Activated CD4-positive, alpha-beta memory T cell treated with anti-CD3 and anti-CD28 coated beads for 36 hours (primary cell): ENCODE measurements at places on chromosomes 5 and 9. TPM values are rescaled to one million over a fixed set of nuclear protein-coding genes. Genes with fewer than 3 reads are reported as not detected.

SLC36A2 gene
- not detected for total RNA-seq

IFT74 gene
- total RNA-seq = 11.2 TPM

PRDM9 gene
- not detected for total RNA-seq

CD72 gene
- 9.4 TPM for total RNA-seq

IRX2 gene
- total RNA-seq = not detected

EPB41L4B gene
- 0.17 TPM for total RNA-seq

DNA sequence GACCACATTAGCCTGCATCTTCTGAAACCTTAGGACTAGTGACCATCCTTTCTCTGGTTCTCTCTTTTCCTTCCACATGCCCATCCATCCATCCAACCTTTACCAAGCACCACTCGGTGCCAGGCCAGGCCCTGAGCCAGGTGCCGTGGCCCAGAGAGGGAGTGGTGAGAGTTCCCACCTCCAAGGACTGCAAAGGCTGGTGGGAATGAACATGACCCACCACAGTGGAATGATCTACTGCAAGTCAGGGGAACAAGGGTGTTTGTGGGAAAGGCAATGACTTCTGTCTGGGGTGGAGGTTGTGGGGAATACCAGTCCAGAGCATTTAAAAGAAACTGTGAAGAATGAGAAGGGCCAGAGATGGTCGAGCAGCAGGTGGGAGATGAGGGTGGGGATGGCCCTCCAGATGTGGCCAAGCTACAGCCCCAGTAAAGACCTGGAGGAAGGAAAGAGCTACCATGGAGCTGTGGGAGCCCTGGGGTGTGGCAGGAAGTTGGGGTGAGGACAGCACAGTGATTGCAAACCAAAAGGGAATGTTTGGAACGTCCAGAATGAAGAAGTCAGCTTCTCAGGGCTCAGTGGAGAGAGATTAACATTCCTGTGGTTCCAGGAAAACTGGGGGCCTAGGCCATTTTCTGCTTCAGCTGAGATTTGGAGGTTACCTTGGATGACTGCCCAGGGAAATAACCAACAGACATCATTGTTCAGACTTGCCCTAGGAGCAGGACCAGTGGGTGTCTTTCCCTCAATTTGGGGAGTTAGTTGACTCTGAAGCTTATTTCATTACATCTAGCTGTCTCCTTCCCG is 30.7 kb upstream of the CORO2A start:
- no peak for DNase-seq
- no peaks in the 10 kb centered on the region for H3K4me1 ChIP-seq
- peaks cover 14% of the 10 kb centered on the region for H3K36me3 ChIP-seq
- no peak overlapping the region for H3K27ac ChIP-seq

DNA sequence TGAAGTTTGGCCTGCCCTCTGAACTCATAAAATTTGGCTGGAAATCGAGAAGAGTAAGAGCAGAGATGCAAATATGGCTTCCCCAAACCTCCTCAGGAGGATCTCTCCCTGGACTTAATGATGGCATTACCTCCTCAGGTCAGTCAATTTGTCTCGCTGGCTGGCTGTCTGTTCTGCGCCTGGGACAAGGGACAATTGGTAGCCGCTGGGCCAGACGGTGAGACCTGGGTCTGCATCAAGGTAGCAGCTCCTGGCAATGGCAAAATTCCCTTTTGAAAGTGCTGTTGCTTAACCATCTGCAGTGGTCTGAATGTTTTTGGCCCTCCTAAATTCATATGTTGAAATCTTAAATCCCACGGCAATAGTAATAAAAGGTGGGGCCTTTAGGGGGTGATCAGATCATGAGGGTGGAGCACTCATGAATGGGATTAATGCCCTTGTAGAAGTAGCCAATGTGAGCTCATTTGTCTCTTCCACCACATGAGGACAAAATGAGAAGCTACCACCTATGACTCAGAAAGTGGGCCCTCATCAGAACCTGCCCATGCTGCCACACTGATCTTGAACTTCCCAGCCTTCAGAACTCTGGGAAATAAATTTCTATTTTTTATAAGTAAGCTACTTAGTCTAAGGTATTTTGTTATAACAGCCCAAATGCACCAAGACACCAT is 439.3 kb upstream of the KLF4 start:
- H3K4me1 ChIP-seq = no peaks in the 10 kb centered on the region
- DNase-seq = no peak
- H3K36me3 ChIP-seq = no peaks in the 10 kb centered on the region
- no peak overlapping the region for H3K27ac ChIP-seq
- no peak overlapping the region for H3K4me3 ChIP-seq
- no peaks in the 10 kb centered on the region for H3K27me3 ChIP-seq

- H3K4me3 ChIP-seq = no peak overlapping the region
- H3K27ac ChIP-seq = no peak overlapping the region
- no peaks in the 10 kb centered on the region for H3K27me3 ChIP-seq
- DNase-seq = no peak
These were observed 183.1 kb downstream of the GAS1 start for GRCh38 chr9:86764221-86764624.

GRCh38 chr5:115686051-115686737 is 60.4 kb upstream of the TMED7 start:
- peaks cover 14% of the 10 kb centered on the region for H3K27me3 ChIP-seq
- no peak for DNase-seq
- H3K27ac ChIP-seq = no peak overlapping the region
- H3K36me3 ChIP-seq = no peaks in the 10 kb centered on the region
- H3K4me1 ChIP-seq = no peaks in the 10 kb centered on the region

GRCh38 chr9:88313364-88314220 is 74.7 kb upstream of the SPIN1 start:
- DNase-seq = peak; percentile 70
- H3K27ac ChIP-seq = peak overlapping the region; percentile 40
- H3K27me3 ChIP-seq = peaks cover 1% of the 10 kb centered on the region

GRCh38 chr5:74978345-74978744 is 74.0 kb downstream of the GCNT4 start:
- no peak overlapping the region for H3K4me3 ChIP-seq
- peaks cover 1% of the 10 kb centered on the region for H3K27me3 ChIP-seq
- no peak overlapping the region for H3K27ac ChIP-seq
- H3K36me3 ChIP-seq = peaks cover 8% of the 10 kb centered on the region
- no peak for DNase-seq

DNA sequence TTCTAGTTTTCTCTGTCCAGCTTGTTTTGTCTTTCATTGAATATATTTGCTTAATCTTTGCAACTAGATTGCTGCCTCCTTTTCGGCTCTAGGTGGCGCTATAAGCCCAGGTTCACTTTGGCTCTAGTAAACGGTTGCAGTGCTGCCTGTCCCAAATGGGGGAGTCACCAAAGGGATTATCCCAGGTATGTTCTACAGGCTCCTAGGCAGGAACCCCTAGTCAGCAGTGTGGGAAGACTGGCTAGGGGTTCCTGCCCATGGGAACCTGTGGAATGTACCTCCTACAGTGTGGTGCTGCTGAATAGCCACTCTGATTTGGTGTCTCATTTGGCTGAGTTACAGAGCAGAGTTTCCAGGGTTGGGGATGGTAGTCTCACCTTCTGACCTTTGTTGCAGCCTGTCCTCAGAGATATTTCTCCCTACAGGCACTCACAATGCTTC is 85.2 kb downstream of the ARSB start:
- DNase-seq = peak; percentile 22
- no peak overlapping the region for H3K4me3 ChIP-seq
- H3K36me3 ChIP-seq = peaks cover 14% of the 10 kb centered on the region
- no peaks in the 10 kb centered on the region for H3K4me1 ChIP-seq
- H3K27ac ChIP-seq = no peak overlapping the region

DNA sequence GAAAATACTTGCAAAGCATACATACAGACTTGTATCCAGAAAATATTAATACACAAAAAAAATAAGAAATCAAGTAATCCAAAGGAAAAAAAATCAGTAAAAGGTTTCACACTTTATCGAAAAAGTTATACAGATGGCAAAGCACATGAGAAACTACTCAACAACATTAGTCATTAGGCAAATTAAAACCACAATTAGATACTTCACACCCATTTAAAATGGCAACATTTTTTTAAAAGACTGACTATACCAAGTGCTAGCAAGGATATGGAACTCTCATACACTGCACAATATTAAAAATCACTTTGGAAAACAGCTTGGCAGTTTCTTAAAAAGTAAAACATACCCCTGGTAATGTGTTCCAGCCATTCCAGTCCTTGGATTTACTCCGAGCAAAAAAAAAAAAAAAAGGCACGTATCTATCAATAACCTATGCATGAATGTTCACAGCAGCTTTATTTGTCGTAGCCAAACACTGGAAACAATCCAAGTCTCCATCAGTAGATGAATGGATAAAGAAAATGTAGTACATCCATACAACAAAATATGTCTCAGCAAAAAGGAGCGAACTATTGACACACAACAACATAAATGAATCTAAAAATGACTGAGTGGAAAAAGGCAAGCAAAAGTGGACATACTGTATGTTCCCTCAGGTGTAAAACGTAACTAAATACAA is 66.0 kb downstream of the GNAQ start:
- no peak overlapping the region for H3K27ac ChIP-seq
- no peak for DNase-seq
- H3K4me3 ChIP-seq = no peak overlapping the region
- H3K27me3 ChIP-seq = no peaks in the 10 kb centered on the region
- peaks cover 6% of the 10 kb centered on the region for H3K36me3 ChIP-seq

DNA sequence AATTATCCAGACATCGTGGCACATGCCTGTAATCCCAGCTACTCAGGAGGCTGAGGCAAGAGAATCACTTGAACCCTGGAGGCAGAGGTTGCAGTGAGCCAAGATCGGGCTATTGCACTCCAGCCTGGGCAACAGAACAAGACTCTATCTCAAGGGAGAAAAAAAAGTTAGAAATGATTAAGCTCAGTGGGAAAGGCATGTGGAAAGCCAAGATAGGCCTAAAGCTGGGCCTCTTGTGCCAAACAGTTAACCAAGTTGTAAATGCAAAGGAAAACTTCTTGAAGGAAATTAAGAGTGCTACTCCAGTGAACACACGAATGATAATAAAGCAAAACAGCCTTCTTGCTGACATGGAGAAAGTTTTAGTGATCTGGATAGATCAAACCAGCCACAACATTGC is 43.0 kb downstream of the TBCA start:
- H3K4me3 ChIP-seq = no peak overlapping the region
- H3K27me3 ChIP-seq = no peaks in the 10 kb centered on the region
- no peak overlapping the region for H3K27ac ChIP-seq
- peaks cover 11% of the 10 kb centered on the region for H3K4me1 ChIP-seq
- peaks cover 10% of the 10 kb centered on the region for H3K36me3 ChIP-seq
- DNase-seq = no peak

DNA sequence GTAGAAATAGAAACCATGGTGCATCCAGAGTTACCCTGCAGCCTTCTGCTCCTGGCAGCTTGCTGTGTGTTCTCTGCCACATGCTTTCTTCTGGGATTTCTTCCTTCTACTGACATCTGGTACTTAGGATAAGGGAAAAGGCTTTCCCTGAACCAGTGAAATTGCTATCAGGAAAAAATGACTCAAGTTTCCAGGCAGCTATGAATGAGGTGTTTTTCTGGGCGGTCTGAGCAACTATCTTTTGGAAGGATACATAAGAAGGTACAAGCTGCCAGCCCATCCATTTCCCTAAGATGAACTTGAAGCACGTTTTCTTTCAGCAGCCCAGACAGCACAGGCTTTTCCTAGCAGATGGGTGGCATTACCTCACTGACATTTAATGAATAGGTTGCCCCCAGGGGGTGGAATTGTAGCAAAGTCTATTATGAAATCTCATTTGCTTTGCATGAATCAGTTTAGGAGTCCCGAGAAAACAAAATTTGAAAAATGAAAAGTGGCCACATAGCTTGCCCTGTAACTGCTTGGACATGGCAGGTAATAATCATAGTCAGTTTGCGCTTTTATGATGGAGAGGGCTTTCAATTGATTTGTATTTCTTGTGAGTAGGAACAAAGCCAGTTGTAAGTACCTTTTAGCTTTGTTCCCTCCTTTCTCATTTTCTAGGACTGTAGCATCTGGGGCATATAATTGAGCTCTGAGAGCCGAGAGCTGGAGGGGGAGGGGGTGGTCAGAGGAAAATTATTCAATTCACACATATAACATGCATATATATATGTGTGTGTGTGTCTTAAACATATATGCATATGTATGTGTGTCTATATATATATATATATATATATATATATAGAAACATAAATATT is 108.5 kb downstream of the C9orf152 start:
- no peak overlapping the region for H3K4me3 ChIP-seq
- no peak for DNase-seq
- peaks cover 8% of the 10 kb centered on the region for H3K4me1 ChIP-seq
- H3K27ac ChIP-seq = no peak overlapping the region
- no peaks in the 10 kb centered on the region for H3K27me3 ChIP-seq
- no peaks in the 10 kb centered on the region for H3K36me3 ChIP-seq

DNA sequence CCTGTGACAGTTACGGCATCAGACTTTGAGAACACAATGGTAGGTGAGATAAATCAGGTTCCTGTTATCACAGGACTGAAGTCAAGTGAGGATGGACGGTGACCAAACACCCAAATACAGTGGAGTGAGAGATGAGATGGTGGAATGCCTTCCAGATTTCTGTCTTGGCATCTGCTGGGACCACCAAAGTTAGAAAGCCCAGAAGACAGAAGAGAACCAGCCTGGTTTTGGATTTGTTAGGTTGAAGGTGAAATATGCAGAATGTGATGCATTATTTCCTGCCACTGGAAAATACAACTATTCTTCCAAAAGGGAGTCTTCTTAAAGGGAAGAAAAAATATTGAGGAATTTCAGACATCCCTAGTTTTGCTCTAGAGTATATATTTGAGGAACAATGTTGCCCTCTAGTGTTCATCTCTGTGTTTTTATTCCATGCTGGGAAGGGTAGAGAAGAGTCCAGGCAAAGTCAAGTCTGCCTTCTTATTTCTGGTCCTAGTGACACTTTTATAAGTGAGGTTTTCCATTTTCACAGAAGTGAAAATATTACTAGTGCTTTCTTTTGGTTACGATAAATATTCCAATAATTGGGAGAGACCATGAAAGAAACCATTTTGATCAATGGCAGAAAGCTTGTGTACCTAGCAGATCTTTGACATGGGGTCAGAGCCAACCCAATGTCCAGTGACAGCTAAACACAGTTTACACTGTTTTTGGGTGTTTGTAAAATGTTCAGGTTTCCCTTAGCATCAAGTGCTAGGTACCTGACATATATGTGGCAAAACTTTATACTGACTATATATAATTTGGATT is 142.3 kb upstream of the ANKH start:
- no peak overlapping the region for H3K27ac ChIP-seq
- no peaks in the 10 kb centered on the region for H3K27me3 ChIP-seq
- no peaks in the 10 kb centered on the region for H3K4me1 ChIP-seq

DNA sequence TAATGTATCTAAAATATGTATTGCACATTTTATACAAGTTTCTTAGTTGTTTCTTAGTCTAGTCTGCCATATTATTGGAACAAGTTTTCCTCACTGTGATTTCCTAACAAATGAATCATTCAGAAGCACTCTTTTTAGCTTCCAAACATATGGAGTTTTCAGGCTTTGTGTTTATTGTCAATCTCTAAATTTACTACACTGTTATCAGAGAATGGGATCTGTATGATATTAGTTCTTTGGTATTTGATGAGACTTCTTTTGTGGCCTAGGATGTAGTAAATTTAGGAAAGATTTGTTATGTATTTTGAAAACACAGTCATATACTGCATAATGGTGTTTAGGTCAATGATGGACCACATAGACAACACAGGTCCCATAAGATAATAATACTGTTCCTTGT is 25.7 kb downstream of the SREK1IP1 start:
- H3K4me1 ChIP-seq = peaks cover 11% of the 10 kb centered on the region
- H3K27me3 ChIP-seq = no peaks in the 10 kb centered on the region
- H3K36me3 ChIP-seq = peaks cover 15% of the 10 kb centered on the region
- no peak for DNase-seq
- no peak overlapping the region for H3K4me3 ChIP-seq
- H3K27ac ChIP-seq = no peak overlapping the region

GRCh38 chr9:79023134-79023580 is 548.6 kb upstream of the TLE4 start:
- no peak overlapping the region for H3K4me3 ChIP-seq
- no peak overlapping the region for H3K27ac ChIP-seq
- no peak for DNase-seq
- H3K4me1 ChIP-seq = no peaks in the 10 kb centered on the region
- no peaks in the 10 kb centered on the region for H3K27me3 ChIP-seq
